ENCODE measurements at places on chromosomes 6 and 20. TPM values are rescaled to one million over a fixed set of nuclear protein-coding genes. Genes with fewer than 3 reads are reported as not detected.

The TMEM170B gene
- 4.8 TPM for total RNA-seq

The MOXD1 gene
- 3.1 TPM for total RNA-seq

The COL21A1 gene
- total RNA-seq: 20.0 TPM

The PNLDC1 gene
- 0.32 TPM for total RNA-seq

The LY6G6D gene
- not detected for total RNA-seq

- no peak for DNase-seq
Measured at GRCh38 chr6:48658915-48659314, 547.9 kb upstream of the PTCHD4 start.

DNA sequence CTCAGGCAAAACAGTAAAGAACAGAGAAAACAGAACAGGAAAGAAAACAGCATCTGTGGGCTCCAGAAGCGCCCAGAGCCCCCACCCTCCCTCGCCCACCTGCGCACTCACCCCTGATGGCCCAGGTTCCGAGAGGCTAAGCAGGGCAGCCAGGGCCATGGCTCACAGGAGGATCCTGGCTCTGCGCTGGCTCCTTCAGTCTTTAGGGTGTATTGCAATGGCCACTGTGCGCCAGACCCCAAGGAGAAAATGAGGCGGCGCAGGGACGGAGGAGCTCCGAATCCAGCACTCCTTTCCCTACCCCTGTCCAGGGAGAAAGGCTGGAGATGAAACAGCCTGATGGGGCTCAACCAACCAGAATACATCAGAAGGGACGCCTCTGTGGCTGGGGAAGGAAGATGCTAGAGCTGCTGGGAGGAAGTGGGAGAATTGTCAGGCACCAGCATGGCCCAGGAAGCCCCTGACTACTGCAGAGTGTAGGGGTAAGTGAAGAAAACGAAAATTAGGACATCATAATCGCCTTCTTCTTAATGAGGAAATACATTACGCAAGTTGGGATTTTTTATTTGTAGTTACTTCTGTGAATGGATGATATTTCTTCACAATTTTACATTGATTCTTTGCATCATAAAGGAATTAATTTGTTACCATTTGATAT is 49.0 kb downstream of the COL11A2 start:
- no peak for DNase-seq

DNA sequence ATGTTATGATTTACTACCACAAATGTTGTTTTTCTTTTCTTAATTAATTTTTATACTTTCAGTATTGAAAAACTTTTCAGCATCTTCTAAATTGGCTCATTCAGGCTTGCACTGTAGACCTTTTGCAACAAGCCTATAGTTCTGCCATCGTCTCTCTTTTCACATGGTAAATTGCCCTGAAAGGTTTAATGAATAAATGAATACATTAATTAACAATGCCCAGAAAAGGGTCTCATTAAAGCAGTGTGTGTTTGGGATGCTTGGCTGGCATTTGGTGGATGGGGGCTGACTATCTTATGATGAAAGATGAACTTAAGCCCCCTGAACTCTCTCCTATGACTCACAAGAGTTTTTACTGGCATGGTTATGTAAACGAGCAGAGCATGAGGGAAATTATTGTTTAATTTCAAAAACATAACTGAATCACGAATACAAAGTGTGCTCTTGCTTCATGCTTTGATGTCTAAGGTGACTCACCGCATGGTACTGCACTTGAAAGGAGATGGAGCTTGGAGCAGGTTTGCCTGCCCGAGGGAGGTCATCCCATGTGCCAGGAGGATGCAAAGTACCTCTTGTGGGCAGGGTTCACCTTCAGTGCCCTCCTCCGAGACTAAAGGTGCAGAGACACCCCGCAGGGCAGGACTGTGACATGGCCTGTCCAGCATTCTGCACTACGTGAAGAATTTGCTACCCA is 13.8 kb upstream of the PCK1 start:
- DNase-seq: no peak

- DNase-seq: no peak
Measured at GRCh38 chr6:82525775-82526495, 162.3 kb downstream of the TPBG start.

- DNase-seq: no peak
Measured at GRCh38 chr6:41647061-41647511, 8.8 kb downstream of the MDFI start.

- no peak for DNase-seq
Measured at GRCh38 chr20:37528446-37529213, 954 bp upstream of the BLCAP start.

DNA sequence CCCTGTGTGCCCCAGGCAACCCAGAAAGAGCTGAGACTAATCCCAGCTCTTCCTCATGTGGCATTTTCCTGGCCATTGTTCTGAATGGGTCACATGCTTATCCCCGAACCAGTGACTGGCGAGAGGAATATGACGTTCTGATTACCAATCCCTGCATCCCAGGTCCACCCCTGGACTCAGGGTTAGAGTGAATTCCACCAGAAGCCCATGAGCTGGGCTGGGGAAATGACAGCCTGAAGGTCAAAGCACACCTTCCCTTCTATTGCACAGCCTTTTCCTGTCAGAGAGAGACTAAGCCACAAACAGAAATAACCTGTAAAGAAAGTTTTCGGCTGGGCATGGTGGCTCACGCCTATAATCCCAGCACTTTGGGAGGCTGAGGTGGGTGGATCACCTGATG is 70.9 kb downstream of the ZNF217 start:
- no peak for DNase-seq

DNA sequence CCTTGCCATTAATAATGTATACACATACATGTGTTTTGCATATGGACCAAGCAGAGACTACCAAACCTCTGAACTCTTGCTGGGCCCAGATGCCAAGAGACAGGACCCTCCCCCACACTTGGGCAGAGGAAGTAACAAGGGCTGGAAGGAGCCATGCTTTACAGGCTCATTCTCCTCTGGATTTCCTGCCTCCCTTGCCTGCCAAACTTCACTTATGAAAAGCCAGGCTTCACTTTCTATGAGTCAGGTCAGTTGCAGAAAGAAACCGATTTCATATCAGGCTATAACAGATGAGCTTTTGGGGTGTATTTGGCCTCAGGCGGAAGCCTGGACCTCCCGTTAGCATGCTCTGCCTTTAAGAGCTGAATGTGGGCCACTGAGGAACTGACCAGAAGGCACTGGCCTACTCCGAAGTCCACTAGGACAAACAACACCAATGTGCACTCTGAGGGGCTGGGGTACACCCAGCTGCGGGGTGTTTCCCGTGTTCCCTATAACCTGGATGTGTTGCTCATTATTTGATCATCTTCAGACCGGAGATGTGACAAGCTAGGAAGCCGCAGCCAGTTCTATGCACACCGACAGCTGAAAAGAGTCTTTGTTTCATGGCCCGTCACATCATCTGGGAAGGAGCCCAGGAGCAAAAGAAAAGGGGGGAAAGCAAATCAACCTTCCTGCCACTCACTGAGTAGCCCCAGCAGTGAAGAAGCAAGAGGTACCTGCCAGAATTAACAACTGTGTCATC is 28.5 kb downstream of the HAO1 start:
- DNase-seq: no peak

GRCh38 chr6:130991422-130992137 is 71.5 kb downstream of the EPB41L2 start:
- DNase-seq: no peak

GRCh38 chr6:167094820-167095637 is 27.9 kb upstream of the CCR6 start:
- no peak for DNase-seq

DNA sequence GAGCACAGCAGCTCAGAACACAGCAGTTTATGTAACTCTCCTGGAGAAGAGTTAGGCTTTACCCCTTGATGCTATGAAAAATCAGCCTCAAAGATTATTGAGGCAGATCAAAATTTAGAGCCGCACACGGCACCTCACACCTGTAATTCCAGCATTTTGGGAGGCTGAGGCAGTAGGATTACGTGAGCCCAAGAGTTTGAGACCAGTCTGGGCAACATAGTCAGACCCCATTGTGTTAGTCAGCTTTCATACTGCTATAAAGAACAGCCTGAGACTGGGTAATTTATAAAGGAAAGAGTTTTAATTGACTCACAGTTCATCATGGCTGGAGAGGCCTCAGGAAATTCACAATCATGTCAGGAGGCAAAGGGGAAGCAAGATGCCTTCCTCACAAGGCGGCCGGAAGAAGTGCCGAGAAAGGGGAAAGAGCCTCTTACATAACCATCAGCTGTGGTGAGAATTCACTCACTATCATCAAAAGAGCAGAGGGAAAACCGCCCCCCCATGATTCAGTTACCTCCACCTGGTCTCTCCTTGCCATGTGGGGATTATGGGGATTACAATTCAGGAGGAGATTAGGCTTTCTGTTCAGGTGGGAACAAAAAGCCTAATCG is 87.7 kb downstream of the SGK1 start:
- DNase-seq: peak; percentile 81

DNA sequence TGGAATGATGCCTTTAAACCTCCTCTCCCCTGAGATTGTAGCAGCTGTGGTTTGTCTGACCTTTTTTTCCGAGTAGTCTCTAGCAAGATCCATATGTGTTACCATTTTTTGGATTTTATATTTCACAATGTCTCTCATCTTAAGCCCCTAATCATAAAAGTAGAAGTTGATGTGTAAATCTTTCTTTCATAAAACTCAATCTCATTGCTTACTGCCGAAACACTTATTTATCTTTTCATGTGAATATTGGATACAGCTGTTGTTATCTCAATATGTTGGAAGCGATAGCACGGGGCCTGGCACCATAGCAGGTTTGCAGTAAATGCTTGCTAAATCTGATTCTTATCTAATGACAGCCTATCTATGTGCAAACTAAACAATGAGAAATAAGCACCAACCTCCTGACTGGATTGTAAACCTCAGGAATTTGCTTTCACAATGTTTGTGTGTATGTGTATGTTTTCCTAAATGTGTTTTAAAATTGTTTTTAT is 14.2 kb downstream of the SMPDL3A start:
- DNase-seq: no peak

GRCh38 chr20:8394308-8394945 is 262.4 kb downstream of the PLCB1 start:
- DNase-seq: no peak

DNA sequence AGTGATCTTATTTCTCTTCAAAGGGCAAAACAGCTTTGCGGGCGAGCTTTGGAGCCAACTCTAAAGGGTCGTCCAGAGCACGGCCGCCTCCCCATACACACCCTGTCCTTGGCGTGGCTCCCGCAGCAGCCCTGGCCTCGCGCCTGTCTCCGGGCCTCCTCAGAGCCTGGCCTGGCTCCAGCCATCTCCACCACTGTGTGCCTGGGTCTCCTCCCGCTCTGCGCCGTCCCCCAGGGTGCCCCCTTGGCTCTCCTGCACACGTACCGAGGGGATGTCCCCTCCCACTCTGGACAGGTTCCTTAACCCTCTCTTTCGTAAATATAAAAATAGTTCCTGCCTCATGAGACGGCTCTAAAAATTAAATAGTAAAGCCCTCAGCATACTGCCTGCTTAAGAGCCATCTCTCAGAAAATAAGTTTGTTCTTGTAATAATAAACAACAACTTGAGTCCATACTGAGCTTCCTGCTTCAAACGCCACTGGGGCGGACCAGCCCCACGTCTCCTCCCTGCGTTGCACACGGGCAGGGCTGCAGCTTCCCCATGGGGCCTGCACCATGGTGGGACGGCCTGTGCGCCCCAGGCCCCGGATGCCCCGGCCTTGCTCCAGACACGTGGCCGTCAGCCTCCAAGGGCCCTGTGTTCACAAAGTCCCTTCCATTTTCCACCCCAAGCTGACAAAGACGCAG is 226.2 kb downstream of the TTLL2 start:
- DNase-seq: peak; percentile 93
